ENCODE measurements at places on chromosomes 3 and 15.
A peak's percentile ranks its signal among the peaks of the same experiment; 100 is the strongest.

- H3K27me3 ChIP-seq: no peaks in the 10 kb centered on the region
- no peak overlapping the region for H3K4me3 ChIP-seq
- DNase-seq: no peak
- H3K4me1 ChIP-seq: peaks cover 61% of the 10 kb centered on the region
Observed at GRCh38 chr3:114221165-114221880, 16.1 kb downstream of the ZNF80 start.

DNA sequence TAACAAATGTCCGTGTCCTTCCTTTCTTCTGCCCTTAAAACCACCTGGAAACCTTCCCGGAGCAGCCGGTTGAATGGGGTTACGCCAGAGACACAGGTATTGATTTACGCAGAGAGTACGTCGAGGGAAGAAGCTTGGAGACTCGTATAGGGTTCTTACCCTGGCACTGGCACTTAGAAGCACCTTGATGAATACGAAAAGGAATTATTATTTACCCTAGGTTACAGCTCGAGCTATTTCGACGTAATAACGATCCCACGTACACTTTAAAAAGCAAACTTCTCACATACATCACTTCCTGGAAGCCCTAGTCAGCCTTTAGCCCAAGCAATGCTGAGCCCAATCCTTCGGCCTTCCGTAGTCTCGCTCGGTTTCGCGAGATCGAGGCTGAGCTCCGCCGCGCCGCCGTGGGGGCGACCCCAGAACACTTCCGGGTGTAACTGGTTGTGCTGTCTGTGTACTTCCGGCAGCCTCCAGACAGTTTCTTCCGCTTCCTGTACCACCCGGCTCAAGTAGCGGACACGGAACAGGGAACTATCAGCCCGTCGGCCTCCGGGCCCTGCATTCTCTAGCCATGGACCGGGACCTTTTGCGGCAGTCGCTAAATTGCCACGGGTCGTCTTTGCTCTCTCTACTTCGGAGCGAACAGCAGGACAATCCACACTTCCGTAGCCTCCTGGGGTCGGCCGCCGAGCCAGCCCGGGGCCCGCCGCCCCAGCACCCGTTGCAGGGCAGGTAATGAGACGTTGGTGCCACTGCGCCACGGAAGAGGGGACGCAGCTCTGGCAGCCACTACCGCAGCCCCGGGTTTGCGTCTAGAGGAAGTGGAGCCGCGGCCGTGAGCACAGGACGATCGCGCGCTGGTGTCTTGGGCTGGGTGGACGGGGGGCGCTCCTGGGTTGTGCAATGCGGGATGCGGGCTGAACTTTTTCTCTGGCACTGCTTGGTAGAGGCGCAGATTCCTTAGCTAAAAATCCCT, at the start of gene TTC14:
Gene TTC14 (plus strand): TSS at position 476 of the 979 bp plus-strand sequence. CDS start 99 bp downstream, at position 575.
- H3K4me1 ChIP-seq: peaks cover 20% of the 10 kb centered on the region
- DNase-seq: peak; percentile 97
- peaks cover 35% of the 10 kb centered on the region for H3K36me3 ChIP-seq
- H3K27ac ChIP-seq: peak within 1 kb of the TSS; percentile 86
- peak within 1 kb of the TSS; percentile 89 for H3K4me3 ChIP-seq

DNA sequence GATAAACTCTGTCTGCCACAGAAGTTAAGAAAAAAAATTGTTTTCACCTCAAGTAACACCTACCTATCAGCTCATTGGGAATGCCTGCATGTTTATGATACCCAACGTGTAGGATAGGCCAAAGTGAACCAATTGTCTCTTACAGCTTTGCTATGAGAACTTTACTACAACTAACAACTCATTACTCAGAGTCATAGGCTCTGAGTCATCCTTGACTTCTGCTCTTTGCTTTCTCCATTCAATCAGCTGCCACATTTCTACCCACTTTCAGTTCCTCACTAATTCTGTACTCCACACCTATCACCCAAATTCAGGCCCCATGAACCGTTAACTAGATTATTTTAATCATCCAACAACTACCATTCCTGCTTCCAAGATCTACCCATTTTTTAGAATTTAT, 843.9 kb downstream of the TUSC7 start:
- no peak overlapping the region for H3K4me3 ChIP-seq
- H3K4me1 ChIP-seq: no peaks in the 10 kb centered on the region
- no peaks in the 10 kb centered on the region for H3K27me3 ChIP-seq
- DNase-seq: no peak

GRCh38 chr3:45657853-45658252, 31.3 kb upstream of the SACM1L start:
- no peak overlapping the region for H3K27ac ChIP-seq
- no peak overlapping the region for H3K4me3 ChIP-seq
- no peaks in the 10 kb centered on the region for H3K36me3 ChIP-seq

- no peak overlapping the region for H3K4me3 ChIP-seq
- H3K4me1 ChIP-seq: no peaks in the 10 kb centered on the region
- H3K27ac ChIP-seq: no peak overlapping the region
- peak; percentile 92 for DNase-seq
- H3K36me3 ChIP-seq: no peaks in the 10 kb centered on the region
Observed at GRCh38 chr15:65318870-65319356, 14.4 kb downstream of the RNU5B-1 start.

GRCh38 chr15:29688506-29689286, 133.6 kb downstream of the TJP1 start:
- H3K4me3 ChIP-seq: no peak overlapping the region
- H3K27ac ChIP-seq: no peak overlapping the region
- no peaks in the 10 kb centered on the region for H3K27me3 ChIP-seq
- H3K4me1 ChIP-seq: no peaks in the 10 kb centered on the region

DNA sequence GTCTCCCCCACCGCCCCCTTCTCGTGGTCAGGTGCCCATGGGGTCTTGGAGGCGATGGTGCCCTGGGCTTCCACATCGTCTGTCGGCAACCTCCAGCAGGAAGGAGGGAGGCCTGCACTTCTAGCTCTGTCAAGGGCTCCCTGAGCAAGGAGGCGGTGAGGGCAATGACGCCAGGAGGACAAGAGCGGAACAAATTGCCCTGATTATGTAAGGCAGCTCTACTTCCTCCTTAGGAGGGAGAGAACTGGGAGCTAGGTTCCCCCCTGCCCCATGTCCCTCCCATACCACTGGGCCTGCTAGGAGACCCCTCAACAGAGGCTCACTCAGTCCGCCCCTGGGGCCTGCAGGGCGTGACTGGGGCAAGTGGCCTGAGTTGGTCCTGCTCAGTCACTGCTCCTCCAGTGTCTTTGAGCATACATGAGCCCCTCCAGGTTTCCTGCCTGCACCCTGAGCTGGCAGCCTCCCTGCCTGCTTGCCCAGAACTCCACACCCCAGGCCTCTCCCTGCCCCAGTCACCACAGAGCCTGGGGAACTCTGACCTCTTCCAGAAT, 56.1 kb downstream of the CACNA2D2 start:
- no peaks in the 10 kb centered on the region for H3K36me3 ChIP-seq
- no peak for DNase-seq
- H3K4me1 ChIP-seq: no peaks in the 10 kb centered on the region
- H3K4me3 ChIP-seq: no peak overlapping the region

- no peaks in the 10 kb centered on the region for H3K27me3 ChIP-seq
- no peak overlapping the region for H3K4me3 ChIP-seq
- DNase-seq: no peak
Observed at GRCh38 chr15:93138681-93139250, 49.8 kb upstream of the RGMA start.

DNA sequence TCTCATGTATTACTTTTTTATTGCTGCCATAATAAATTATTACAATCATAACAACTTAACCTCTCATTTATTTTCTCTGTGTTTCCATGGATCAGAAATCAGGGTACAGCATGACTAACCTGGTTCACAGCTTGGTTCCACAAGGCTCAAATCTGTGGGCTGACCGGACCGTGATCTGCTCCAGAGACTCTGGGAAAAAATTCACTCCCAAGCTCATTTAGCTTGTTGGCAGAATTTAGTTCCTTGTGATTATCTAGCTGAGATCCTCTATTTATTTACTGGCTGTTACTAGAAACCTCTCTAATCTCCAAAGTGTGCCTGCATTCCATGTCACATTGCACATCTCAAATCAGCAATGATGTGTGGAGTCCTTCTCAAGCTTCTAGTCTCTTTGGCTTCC, 386.6 kb downstream of the DIPK2A start:
- no peaks in the 10 kb centered on the region for H3K4me1 ChIP-seq
- no peaks in the 10 kb centered on the region for H3K36me3 ChIP-seq
- no peaks in the 10 kb centered on the region for H3K27me3 ChIP-seq

DNA sequence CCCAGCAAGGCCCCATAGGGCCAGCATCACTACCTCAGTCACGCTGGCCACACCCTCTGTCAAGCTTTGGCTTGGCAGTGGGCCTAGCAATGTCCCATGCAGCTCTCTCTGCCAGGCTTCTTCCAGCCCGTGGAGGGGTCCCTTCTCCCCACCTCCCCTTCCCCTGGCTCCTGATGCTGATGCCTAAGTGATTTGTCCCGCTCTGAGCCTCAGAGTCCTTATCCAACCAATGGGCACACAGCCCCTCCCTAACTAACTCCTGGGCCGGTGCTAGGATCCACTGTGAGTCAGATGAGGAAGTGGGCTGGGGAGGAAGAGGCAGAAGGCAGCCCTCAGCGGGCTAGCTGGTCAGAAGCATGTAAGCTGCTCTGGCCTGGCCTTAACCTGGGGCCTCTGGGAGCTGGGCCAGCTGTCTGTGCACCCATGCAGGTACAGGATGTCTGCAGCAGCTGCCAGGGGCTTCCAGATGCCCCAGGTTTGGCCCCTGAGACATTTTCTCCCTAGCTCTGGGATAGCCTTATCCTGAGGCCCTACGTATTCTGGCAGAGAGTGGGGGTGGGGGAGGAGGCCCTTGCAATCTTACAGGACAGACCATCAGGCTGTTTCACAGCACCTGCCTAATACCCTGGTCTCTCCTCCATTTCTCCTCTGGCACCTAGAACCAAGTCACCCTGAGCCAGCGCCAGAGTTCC, 740 bp upstream of the ZBTB47 start:
- H3K27ac ChIP-seq: peak overlapping the region; percentile 77
- H3K36me3 ChIP-seq: peaks cover 11% of the 10 kb centered on the region
- H3K4me3 ChIP-seq: no peak overlapping the region
- H3K27me3 ChIP-seq: no peaks in the 10 kb centered on the region

- H3K27me3 ChIP-seq: no peaks in the 10 kb centered on the region
- H3K27ac ChIP-seq: no peak overlapping the region
- no peaks in the 10 kb centered on the region for H3K36me3 ChIP-seq
- no peak overlapping the region for H3K4me3 ChIP-seq
- no peak for DNase-seq
Observed at GRCh38 chr3:132228923-132229322, 88.3 kb upstream of the ACP3 start.

GRCh38 chr3:47613722-47614121, 35.1 kb upstream of the CSPG5 start:
- no peaks in the 10 kb centered on the region for H3K27me3 ChIP-seq
- H3K36me3 ChIP-seq: peaks cover 43% of the 10 kb centered on the region
- DNase-seq: peak; percentile 74
- H3K27ac ChIP-seq: peak overlapping the region; percentile 76
- peaks cover 39% of the 10 kb centered on the region for H3K4me1 ChIP-seq

- no peak for DNase-seq
- H3K36me3 ChIP-seq: peaks cover 47% of the 10 kb centered on the region
- H3K27me3 ChIP-seq: no peaks in the 10 kb centered on the region
- no peak overlapping the region for H3K4me3 ChIP-seq
- no peaks in the 10 kb centered on the region for H3K4me1 ChIP-seq
Observed at GRCh38 chr3:81531263-81531662, 230.2 kb downstream of the GBE1 start.

- no peaks in the 10 kb centered on the region for H3K27me3 ChIP-seq
- peaks cover 96% of the 10 kb centered on the region for H3K4me1 ChIP-seq
- peak; percentile 55 for DNase-seq
- peak overlapping the region; percentile 17 for H3K4me3 ChIP-seq
Observed at GRCh38 chr3:31908391-31909097, 72.5 kb downstream of the OSBPL10 start.

GRCh38 chr3:113717818-113718217, 21.4 kb upstream of the USF3 start:
- no peak overlapping the region for H3K27ac ChIP-seq
- H3K4me3 ChIP-seq: no peak overlapping the region
- no peaks in the 10 kb centered on the region for H3K27me3 ChIP-seq
- peaks cover 52% of the 10 kb centered on the region for H3K36me3 ChIP-seq

- no peak overlapping the region for H3K4me3 ChIP-seq
- H3K36me3 ChIP-seq: no peaks in the 10 kb centered on the region
- H3K4me1 ChIP-seq: no peaks in the 10 kb centered on the region
- DNase-seq: no peak
- no peak overlapping the region for H3K27ac ChIP-seq
- no peaks in the 10 kb centered on the region for H3K27me3 ChIP-seq
Observed at GRCh38 chr3:58874795-58875194, 175.0 kb downstream of the CFAP20DC start.

- DNase-seq: no peak
- H3K27me3 ChIP-seq: no peaks in the 10 kb centered on the region
- no peak overlapping the region for H3K27ac ChIP-seq
- H3K36me3 ChIP-seq: no peaks in the 10 kb centered on the region
- no peak overlapping the region for H3K4me3 ChIP-seq
Observed at GRCh38 chr3:4163011-4163410, 140.2 kb upstream of the SETMAR start.

GRCh38 chr3:122942937-122943827, 84.4 kb downstream of the SEMA5B start:
- H3K4me1 ChIP-seq: no peaks in the 10 kb centered on the region
- H3K27me3 ChIP-seq: no peaks in the 10 kb centered on the region
- H3K36me3 ChIP-seq: no peaks in the 10 kb centered on the region
- H3K27ac ChIP-seq: no peak overlapping the region

- no peak for DNase-seq
- no peaks in the 10 kb centered on the region for H3K36me3 ChIP-seq
- H3K27me3 ChIP-seq: no peaks in the 10 kb centered on the region
- no peaks in the 10 kb centered on the region for H3K4me1 ChIP-seq
Observed at GRCh38 chr3:146226881-146227280, 24.0 kb downstream of the PLSCR4 start.

- DNase-seq: no peak
- no peaks in the 10 kb centered on the region for H3K36me3 ChIP-seq
- no peak overlapping the region for H3K4me3 ChIP-seq
- H3K27me3 ChIP-seq: no peaks in the 10 kb centered on the region
- no peak overlapping the region for H3K27ac ChIP-seq
Observed at GRCh38 chr3:153625506-153625905, 463.5 kb downstream of the RAP2B start.

DNA sequence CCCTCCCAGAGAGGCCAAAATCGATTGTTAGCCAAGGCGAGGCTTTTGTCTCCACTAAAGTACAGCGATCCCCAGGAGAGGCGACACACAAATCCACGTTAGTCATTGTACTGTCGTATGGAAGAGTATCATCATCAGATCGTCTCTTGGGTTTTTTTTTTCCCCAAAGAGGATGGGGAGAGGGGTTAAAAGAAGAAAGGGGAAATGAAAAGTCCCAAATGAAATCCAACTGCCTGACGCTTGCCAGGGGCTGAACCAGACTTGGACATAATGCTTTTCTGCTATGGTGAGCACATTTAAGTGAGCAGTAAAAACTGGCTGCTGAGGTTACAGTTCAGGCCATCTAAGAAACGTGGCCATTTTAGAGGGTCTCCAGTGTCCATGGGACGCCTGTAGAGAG, 37.9 kb upstream of the CTSH start:
- H3K27ac ChIP-seq: no peak overlapping the region
- DNase-seq: no peak
- H3K36me3 ChIP-seq: no peaks in the 10 kb centered on the region
- peaks cover 29% of the 10 kb centered on the region for H3K4me1 ChIP-seq
- H3K4me3 ChIP-seq: no peak overlapping the region

Data from Karpas-422 (cell line).